Tibial nerve (tissue), 4 donors: ENCODE measurements at places on chromosomes 6 and 20. TPM values are rescaled to one million over a fixed set of nuclear protein-coding genes. Genes with fewer than 3 reads are reported as not detected.

DNA sequence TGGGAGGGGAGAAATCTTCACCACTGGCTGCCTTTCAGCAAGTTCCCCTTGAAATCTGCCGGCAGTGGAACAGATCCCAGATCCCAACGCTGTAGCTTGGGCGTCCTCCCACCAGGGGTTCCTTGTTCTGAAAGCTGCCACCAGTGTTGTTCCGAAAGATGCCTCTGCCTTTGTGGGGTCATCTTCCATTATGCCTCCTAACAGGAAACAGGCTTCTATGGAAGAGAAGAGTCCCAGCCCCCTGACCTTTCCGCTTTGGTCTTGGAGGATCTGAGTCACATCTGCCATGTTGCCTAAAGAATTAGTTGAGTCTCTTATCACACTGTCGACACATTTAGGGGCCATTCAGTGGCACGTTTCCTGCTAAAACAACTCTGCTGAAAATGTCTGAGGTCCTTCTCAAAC, 57.5 kb upstream of the NFATC2 start:
- DNase-seq: no peak

- no peak for DNase-seq
Observed at GRCh38 chr6:24906314-24906713, 29.4 kb downstream of the RIPOR2 start.

DNA sequence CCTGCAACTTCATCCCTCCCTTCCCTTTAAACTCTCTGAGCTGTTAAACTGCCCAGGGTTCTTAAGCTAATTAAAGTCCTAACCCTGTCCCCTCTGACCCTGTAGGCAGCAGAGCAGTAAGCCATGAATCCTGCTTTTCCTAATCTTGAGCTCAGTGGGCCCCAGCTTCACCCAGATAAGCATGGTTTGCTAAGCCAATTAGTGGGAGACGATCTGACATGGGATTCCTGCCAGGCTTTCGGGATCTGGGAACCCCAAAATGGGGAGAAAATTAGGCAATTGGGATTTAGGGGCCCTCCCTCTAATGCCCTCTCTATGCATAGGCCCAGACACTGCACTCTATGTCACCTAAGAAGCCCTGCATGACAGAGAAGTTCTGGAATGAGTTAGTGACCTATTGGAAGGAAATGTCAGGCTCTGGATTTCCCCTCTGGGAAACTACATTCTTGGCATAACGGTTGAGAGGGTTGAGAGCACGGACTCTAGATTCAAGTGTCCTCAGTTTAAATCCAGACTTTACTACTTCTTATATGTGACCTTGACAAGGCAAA, 4.6 kb downstream of the XKR7 start:
- DNase-seq: no peak

KIAA0408 gene
- 13.5 TPM for total RNA-seq
